ENCODE measurements at places on chromosomes 3 and 15.

GRCh38 chr15:73937726-73938125, 11.5 kb downstream of the LOXL1 start:
- DNase-seq, result no peak

DNA sequence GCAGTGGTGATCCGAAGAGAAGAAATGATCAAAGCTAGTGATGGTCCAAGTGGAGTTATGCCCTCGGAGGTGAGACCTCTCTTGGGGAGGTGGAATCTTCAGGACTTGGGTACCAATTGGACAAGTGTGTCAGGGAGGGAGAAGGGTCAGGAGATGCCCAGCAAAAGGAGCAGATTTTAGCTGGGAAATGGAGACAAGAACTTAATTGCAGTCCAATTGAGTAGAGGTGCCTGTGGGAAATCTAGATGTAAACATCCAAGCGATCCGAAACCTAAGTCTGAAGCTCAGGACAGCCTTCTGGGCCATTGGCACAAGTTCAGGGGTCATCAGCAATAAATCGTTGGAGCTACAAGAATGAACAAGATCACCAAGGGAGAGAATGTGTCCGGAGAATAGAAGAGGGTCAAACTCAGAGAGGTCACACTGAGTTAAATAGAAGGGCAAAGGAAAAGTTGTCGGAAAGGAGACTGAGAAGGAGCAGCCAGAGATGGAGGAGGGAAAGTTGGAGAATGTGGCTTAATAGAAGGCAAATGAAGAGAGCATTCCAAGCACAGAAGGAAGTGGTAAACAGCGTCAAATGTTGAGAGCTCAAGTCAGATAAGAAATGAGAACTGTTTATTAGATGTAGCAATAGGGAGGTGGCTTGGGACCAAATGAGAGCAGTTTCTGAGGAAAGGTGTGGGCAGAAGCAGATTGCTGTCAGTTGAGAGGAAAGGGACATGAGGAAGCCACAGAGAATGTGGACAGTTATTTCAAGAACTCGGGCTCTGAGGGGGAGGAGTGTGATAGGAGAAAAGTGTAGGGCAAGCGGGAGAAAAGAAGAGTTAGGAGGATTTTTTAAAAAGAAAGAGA, 64.2 kb upstream of the FNDC3B start:
- DNase-seq, result no peak

GRCh38 chr15:43974852-43975251, 148.1 kb downstream of the WDR76 start:
- DNase-seq, result no peak

DNA sequence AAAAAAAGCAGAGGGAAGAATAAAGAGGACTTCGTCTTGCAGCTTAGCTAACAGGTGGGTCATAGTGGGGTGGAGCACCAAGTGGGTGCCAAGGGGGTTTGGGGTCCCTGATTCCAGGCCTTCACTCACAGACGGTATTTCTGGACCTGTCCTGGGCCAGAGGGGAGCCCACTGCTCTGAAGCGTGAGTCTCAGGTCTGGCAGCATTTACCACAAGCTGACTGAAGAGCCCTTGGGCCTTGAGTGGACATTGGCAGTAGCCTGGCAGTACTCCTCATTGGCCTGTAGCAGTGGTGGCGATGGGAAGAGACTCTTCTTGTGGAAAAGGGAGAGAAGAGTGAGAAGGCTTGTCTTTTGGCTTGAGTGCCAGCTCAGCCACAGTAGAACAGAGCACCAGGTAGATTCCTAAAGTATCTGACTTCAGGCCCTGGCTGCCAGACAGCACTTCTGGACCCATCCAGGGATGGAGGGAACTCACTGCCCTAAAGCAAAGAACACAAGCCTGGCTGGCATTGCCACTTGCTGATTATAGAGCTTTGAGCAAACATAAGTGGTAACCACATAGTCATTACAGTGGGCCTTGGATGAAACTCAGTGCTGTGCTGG, 72.9 kb downstream of the GLDN start:
- DNase-seq, result no peak

DNA sequence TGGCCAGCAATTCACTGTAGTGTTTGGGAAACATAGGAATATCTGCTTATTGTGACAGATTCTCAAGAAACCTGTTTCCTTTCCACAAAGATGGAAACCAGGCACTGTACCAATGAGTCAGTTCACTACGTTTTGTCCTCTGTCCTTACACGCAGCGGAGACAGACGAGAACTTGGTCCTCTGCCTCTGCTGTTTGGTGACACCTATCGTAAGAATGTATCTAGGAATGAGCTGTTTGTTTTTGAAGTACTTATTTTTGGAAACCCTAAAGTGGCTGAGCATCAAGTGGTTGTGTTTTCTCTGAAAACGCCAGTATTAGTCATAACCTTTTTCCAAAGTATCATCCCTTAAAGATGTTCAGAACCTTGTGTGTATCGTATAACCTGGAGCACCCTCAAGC, 93.0 kb downstream of the PGPEP1L start:
- no peak for DNase-seq

DNA sequence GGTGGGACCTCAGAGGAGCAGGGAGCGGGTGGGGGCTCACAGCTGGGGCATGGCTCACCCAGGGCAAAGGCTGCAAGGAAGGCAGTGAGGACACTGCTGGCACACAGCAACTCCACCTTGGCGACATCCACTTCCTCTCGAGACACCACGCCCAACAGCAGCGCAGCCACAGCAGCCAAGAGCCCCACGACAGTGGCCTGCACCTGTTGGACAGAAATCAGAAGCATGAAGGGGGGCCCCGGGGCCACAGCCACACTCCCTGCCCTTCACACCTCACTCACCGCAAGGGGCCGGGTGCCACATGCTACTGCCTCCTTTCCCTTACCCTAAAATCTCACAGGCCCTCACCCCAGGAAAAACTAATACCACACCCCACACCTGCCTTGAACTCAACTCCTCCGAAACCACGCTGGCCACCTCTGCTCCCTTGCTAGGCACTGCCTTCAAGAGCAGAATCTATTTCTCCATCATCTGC, 57.3 kb downstream of the ROPN1B start:
- no peak for DNase-seq

DNA sequence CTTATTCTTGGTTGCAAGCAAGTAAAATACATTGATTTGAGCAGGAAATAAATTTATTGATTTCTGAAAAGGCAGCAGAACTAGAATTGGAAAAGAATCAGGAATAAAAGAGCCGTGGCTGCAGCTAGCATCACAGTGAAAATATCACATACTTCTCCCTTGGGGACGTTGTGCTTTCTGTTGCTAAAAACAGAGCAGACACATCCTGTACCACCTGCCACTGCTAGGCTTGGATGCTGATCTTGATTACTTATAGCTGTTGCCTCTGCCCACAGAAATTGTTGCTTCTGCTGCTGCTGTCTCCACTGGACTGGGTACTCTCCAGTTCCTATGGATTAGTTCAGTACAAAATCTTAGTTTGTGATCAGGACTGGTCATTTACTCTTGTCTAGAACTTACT, 283.8 kb downstream of the C3orf38 start:
- DNase-seq, result no peak

GRCh38 chr3:27322634-27323033, 46.5 kb downstream of the NEK10 start:
- DNase-seq, result no peak

GRCh38 chr3:56339671-56340070, 128.6 kb downstream of the ERC2 start:
- DNase-seq, result no peak

DNA sequence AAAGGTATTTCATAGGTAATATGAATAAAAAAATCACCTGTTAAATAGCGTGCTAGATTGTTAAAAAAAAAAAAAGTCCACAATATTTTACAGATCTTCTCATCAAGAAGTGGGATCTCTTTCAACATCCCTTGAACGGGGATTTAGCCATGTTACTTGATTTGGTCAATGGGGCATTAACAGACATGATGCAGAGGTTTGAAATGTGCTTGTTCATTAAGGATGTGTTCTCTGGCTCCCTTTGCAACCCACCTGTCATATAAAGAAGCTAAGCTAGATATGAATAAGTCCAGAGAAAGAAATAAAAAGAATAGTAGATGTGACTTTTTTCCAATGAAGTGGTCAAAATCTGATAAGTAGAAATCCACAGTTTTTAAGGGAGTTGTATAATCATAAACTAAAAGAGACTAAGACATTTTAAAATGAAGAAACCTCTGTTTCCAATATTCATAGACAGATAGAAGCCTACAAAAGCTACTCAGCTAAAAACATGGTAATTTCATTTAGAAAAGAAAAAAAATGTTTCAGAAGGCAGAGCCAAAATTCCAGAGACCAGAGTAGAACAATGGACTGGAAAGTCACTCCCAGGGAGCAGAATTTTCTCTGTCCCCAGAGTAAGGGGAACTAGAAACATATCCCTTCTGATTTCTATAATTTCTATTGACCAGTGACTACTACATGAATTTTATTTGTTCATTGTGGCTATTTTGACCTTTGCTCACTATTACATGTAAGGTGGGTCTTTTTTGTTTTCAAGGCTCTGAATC, 79.2 kb downstream of the PLSCR2 start:
- no peak for DNase-seq

- no peak for DNase-seq
Measured at GRCh38 chr15:39593071-39593655, 12.3 kb downstream of the THBS1 start.

DNA sequence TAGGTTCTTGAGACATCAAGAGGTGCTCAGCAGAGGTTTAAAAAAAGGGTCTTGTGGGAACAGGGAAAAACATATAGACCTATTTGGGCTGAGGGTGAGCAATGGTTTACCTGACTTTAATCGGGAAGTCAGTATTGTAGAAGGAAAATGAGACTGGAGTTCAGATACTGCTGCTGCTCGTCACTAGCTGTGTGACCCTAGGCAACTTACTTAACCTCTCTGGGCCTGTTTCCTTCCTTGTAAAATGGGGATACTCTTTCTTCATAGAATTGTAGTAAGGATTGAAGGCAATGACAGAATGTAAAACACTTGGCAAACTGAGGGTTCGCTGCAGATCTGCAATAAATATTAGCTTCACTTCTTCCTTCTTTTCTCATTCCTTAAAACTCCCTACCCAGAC, 327.5 kb upstream of the PROK2 start:
- DNase-seq, result no peak

DNA sequence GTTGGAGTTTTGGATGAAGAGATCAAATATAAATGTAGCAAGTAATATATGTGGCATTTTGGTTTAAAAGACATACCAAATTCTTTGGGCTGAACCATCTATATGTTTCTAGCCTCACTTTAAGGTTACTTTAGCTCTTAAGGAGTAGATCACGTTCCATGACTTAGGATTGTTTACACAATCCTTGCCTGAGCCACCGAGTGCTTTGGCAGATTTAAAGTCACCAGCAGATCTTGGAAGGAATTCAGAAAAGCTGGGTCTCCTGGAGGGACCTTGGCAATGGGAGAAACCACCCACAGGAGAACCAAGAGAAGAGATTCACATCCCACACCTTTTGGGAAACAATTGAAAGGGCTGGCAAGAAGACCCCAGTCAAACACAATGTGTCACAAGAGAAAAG, 54.5 kb downstream of the TM4SF18 start:
- DNase-seq, result no peak

Data from activated CD4-positive, alpha-beta T cell treated with anti-CD3 and anti-CD28 coated beads for 48 hours (primary cell).